ENCODE measurements at places on chromosomes 7 and 10. TPM values are rescaled to one million over a fixed set of nuclear protein-coding genes. Genes with fewer than 3 reads are reported as not detected.

The ZNF727 gene
- total RNA-seq: 5.5 TPM

The TBX20 gene
- total RNA-seq: not detected

The STOX1 gene
- total RNA-seq: 0.46 TPM

DNA sequence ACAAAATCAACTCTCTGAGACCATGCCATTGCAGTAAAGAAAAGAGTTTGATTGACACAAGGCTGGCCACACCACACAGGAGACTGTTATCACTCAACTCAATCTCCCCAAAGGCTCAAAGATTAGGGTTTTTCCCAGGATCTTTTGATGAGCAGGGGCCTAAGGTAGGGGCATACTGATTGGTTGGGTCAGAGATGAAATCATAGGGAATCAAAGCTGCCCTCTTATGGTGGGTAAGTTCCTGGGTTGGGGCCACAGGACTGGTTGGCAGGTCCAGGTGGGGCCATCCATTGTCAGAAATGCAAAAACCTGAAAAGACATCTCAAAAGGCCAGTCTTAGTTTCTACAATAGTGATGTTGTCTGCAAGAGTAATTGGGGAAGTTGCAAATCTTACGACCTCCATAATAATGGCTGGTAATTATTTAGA is 91.6 kb downstream of the AKR1D1 start:
- no peak overlapping the region for H3K27ac ChIP-seq
- H3K4me1 ChIP-seq: no peaks in the 10 kb centered on the region
- no peaks in the 10 kb centered on the region for H3K27me3 ChIP-seq

DNA sequence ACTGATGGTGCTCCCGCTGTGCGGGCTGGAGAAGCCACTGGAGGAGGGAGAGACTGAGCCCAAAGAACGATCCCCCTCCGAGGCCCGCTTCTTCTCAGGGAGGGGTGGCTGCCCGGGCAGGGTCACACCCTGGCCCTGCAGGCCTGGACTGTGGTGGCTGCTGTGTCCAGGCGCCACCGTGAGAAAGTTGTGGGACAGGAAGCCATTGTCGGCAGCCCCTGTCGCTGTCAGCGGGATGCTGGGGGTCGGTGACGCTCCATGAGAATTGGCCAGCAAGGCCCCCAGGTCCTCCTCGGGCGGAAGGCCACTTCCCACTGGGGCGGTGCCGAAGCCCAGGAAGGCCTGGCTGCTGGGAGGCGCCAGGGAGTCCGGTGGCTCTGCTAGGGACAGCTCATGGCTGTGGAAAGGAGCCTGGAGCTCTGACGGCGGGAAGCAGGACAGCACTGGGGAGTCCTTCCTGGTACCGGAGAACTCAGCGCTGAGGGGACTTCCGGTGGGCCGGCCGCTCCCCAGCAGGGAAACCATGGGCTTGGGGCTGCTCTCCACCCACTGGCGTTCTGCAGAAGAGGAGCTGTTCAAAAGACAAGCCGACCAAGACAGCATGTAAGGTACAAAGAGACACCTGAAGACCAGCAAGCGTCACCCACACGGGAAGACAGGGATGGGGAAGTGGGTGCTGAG is 278.8 kb downstream of the TNS3 start:
- H3K4me3 ChIP-seq: no peak overlapping the region
- no peaks in the 10 kb centered on the region for H3K27me3 ChIP-seq
- H3K4me1 ChIP-seq: no peaks in the 10 kb centered on the region
- peaks cover 52% of the 10 kb centered on the region for H3K36me3 ChIP-seq
- peak overlapping the region; percentile 24 for H3K27ac ChIP-seq

DNA sequence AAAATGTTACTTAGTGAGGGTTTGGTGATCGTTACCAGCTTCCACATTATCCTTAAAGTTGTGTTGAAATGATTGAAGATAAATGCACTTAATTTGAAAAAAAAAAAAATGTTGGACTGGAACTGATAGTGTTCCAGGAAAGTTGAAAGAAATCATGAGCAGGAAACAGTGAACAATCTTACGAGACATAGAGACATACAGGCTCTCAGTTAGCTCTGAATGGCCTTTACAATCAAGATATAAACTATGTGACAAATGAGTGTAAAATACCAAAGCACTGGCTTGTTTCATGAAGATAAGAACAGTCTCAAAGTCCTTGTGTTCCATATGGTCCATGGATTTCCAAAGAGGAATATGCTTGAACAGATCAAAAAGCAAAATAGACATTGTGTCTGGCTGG is 430.1 kb upstream of the ETV1 start:
- H3K36me3 ChIP-seq: no peaks in the 10 kb centered on the region
- no peaks in the 10 kb centered on the region for H3K27me3 ChIP-seq
- no peak for DNase-seq
- no peak overlapping the region for H3K27ac ChIP-seq
- no peak overlapping the region for H3K4me3 ChIP-seq

- no peak overlapping the region for H3K4me3 ChIP-seq
- no peaks in the 10 kb centered on the region for H3K36me3 ChIP-seq
- H3K4me1 ChIP-seq: peaks cover 9% of the 10 kb centered on the region
- H3K27ac ChIP-seq: peak overlapping the region; percentile 55
- H3K27me3 ChIP-seq: no peaks in the 10 kb centered on the region
These were observed 62.0 kb upstream of the NAMPT start for GRCh38 chr7:106346678-106347217.

DNA sequence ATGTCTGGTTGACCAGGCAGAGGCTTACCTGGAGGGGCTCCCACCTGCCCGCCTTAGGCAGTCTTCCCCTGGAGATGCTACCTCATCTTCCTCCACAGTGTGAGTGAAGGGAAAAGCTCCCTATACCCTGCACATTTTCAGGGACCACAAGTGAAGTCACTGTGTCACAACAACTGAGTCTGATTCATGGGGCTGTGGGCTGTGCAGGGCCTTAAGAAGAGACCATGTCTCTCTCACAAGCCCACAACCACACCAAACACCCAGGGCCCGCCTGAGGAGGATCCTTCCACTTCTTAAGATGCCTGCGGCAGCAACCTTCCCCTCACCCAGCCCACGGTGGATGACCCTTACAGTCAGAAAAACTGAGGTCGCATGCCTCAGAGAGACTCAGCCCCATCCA is 118.3 kb downstream of the KMT2E start:
- DNase-seq: no peak
- H3K27ac ChIP-seq: no peak overlapping the region
- H3K4me3 ChIP-seq: no peak overlapping the region
- peaks cover 28% of the 10 kb centered on the region for H3K36me3 ChIP-seq
- no peaks in the 10 kb centered on the region for H3K4me1 ChIP-seq

DNA sequence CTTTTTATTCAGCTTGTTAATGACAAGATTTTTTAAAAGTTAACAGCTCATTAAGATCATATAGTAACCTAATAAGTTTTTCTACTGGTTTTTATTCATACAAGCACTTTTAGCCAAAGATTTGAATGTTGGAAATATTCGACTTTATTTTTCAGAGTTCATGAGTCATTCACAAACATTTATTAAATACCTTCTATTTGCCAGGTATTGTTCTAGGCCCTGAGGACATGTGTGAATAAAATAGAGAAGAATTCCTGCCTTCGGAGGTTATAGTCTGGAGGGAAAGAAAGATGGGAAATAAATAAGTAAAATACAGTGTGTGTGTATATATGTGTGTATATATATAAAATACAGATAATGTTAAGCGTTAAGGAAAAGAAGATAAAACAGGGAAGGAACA is 31.5 kb downstream of the BTAF1 start:
- H3K36me3 ChIP-seq: peaks cover 88% of the 10 kb centered on the region
- no peaks in the 10 kb centered on the region for H3K27me3 ChIP-seq
- no peak overlapping the region for H3K27ac ChIP-seq
- no peak overlapping the region for H3K4me3 ChIP-seq
- DNase-seq: no peak

- no peak overlapping the region for H3K4me3 ChIP-seq
- H3K27me3 ChIP-seq: no peaks in the 10 kb centered on the region
- no peak for DNase-seq
- H3K27ac ChIP-seq: no peak overlapping the region
These were observed 215.7 kb downstream of the BAMBI start for GRCh38 chr10:28892818-28893547.
